Left ventricle myocardium superior (tissue), 1 donor: ENCODE measurements at places on chromosomes 7 and 10. TPM values are rescaled to one million over a fixed set of nuclear protein-coding genes. Genes with fewer than 3 reads are reported as not detected.

- DNase-seq: no peak
Measured at GRCh38 chr10:10788761-10789160, 228.9 kb upstream of the CELF2 start.

DNA sequence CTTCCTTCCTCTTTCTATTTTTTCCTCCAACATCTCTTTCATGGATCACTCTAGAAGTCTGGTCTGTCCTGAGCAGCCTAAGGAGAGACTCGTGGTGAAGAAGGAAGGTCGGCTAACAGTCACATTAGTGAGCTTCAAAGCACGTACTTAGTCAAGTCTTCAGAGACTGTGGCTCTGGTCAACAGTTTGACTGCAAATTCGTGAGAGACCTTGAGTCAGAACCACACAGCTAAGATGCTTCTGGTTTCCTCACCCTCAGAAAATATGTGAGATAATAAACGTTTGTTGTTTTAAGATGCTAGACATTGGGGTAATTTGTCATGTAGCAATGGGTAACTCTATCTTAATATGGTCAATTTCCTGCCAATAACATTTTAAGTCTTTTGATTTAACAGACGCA lies 126.2 kb upstream of the LRRN3 start:
- no peak for DNase-seq

- DNase-seq: no peak
Measured at GRCh38 chr7:102819151-102819550, 70.4 kb downstream of the FAM185A start.

DNA sequence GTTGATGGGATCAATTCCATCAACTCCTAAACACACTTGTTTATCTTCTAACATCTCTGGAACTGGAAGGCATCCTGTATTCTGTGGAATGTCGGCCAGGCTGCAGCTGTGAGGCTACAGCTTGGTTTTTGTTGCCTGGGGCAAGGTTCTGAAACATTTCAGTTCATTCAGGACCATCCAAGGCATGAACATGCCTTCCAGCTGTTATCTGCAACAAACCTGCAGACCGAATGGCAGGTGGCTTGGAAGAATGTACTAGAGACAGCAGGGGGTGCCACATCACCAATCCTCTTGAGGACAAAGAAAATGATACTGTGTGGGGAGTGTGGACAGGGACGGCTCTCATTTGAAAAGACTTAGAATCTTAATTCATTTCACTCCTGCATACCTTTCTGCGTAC lies 12.4 kb downstream of the PAPOLB start:
- no peak for DNase-seq

DNA sequence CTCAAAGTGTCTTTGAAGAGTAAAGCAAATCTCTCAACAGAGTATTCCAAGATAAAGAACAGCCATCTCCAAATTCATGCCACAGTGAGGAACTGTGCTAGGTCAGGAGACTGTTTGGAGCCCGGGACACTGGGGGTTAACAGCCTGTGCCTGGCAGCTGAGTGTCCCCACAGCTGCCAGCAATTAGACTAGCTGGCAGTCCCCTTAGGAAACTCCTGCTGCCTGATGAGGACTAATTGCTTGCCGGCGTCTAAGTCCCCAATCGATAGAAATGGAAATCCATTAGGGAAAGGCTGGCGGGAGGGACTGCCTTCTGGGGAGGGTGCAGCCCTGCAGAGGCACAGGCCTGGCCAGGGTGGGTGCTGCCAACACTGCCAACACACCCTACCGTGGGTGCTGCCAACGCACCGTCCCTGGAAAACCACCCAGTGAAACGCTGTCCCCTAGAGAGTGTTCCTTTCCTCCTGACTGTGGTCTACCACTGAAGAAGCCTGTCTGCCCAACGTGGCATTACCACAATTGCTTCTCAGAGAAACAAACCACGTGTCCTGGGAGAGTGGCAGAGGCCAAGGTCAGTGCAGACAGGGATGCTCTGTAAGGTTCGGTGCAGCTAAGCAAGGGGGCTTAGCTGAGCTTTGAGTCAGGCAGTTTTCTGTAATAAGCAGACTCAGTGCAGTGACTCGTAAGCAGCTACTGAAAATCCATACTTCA lies 60.8 kb downstream of the XRCC2 start:
- no peak for DNase-seq

- no peak for DNase-seq
Measured at GRCh38 chr7:117949232-117949631, 76.0 kb upstream of the CTTNBP2 start.

DNA sequence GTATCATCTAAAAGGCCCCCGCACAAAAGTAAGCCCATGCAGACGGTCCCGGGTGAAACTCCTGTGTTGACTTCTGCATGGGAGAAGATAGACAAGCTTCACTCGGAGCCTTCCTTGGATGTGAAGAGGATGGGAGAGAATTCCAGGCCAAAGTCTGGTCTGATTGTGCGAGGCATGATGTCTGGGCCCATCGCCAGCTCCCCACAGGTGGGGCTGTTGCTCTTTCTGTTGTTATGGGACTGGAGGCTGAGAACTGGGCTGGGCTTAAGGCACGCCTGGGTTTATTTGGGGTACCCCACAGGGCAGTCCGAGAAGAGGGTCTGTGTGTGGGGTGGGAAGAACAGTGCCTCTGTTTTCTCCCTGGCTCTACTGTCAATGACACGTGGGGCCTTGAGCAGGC lies 14.6 kb downstream of the MINDY4 start:
- DNase-seq: no peak

- DNase-seq: no peak
Measured at GRCh38 chr7:82594665-82595064, 151.1 kb upstream of the CACNA2D1 start.

DNA sequence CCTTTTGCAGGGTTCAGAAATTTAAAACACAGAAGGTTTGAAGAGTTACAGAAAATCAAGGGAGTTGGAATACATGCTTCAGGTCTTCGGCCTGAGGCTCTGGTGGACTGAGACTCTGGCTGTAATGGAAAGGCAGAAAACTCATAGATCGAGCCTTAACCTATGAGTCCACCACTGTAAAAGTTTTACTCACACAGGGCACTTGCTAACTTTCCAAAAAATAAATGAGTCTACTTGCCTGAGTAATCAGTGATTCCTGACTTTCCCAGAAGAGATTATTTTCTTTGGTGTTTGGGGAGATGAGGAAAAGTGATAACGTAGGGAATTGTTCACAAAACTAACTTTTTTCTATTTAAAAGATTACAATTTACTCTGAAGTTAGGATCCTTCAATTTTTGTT lies 108.0 kb downstream of the MBL2 start:
- no peak for DNase-seq

DNA sequence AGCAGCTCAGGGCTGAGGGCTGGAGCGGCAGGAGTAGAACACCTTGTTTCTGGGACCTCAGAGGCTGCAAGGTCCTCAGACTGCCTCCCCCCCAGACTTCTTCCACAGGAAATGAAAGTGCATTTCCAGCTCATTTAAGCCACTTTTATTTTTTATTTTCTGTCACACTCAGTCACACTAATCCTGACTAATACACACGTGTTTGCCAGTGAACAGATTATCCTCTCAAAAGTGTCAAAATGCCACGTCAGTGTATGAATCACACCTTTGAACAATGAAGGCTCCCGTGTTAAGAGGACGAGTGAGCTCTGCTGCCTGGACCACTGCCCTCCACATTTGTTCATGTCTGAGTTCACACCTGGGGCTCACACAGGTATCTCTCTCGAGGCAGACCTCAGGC lies 488.5 kb downstream of the DNAJB6 start:
- no peak for DNase-seq

GRCh38 chr10:124717041-124717757 lies 27.0 kb downstream of the FAM53B start:
- DNase-seq: no peak

DNA sequence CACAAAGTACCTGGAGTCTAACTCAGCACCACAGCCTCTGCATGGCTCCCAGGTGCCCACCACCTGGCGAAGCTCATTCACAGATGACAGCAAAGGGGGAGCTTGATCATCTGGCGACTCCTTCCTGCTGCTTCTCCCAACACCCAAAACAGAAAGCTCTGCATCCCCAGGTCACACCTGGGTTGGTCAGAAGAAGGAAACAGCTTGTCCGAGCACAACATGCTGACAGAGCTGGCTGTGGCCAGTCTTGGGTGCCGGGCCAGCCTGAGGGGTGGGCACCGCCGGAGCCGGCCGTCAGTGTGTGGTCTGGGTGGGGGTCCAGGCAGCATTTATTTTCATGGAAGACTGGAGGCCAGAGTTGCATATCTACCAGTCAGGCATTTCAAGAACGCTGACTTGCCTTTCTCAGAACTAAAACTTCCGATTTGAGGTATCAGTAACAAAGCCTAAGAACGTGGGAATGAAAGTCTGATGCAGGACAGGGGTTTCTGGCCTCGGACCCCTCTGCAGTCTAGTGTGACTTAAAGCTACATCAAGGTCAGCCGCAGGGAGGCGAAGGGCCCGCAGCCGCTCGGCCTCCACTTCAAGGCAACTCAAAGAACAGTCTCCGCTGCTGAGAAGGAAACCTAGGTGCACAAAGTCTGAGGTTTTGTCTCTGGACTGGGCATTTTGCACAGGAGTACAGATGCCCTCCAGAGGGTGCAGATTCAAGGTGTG lies 109.6 kb downstream of the CYTH3 start:
- DNase-seq: no peak

DNA sequence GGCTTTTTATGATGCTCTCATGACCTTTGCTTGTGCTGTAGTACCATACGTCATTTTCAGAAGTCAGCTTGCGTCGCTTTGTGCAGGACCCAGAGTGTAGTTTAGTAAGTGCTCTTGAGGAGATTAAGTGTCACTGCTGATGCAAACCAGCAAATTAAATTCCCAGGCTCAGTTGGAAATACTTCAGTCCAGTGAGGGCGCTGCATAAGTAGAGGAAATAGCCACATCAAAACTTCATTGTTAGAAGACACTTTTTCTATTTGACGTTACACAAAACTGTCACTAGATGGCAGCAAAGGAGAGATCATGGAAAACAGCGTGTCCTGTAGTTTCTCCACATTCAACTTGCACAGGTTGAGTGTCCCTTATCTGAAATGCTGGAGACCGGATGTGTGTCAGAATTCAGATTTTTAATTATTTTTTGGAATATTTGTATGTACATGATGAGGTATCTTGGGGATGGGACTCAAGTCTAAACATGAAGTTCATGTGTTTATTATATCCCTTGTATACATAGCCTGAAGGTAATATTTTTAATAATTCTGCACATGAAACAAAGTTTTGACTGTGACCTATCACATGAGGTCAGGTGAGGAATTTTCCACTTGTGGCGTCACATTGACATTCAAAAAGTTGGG lies 7.9 kb downstream of the ZNF22 start:
- no peak for DNase-seq

GRCh38 chr7:55271069-55271626 lies 94.0 kb upstream of the LANCL2 start:
- no peak for DNase-seq

- no peak for DNase-seq
Measured at GRCh38 chr10:95706573-95706972, 12.8 kb upstream of the TCTN3 start.

DNA sequence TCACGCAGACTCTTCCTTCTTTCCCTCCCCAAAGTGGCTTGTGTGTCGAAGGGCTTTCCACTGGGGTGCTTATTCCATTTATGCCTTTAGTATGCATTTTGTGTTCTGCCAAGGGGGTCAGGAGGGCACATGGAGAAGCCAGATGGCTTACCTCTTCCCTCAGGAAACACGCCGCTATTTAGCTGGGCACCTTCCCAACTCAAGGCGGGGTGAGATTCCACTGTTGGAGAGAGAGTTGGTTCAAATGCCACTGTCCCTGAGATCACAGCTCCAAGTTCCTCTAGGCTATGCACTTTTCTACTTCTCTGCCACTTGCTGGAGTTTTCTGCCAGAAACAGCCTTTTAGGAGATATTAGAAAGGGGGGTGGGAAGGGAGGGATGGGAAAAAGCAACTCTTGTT lies 1091.8 kb downstream of the LRMDA start:
- DNase-seq: no peak

DNA sequence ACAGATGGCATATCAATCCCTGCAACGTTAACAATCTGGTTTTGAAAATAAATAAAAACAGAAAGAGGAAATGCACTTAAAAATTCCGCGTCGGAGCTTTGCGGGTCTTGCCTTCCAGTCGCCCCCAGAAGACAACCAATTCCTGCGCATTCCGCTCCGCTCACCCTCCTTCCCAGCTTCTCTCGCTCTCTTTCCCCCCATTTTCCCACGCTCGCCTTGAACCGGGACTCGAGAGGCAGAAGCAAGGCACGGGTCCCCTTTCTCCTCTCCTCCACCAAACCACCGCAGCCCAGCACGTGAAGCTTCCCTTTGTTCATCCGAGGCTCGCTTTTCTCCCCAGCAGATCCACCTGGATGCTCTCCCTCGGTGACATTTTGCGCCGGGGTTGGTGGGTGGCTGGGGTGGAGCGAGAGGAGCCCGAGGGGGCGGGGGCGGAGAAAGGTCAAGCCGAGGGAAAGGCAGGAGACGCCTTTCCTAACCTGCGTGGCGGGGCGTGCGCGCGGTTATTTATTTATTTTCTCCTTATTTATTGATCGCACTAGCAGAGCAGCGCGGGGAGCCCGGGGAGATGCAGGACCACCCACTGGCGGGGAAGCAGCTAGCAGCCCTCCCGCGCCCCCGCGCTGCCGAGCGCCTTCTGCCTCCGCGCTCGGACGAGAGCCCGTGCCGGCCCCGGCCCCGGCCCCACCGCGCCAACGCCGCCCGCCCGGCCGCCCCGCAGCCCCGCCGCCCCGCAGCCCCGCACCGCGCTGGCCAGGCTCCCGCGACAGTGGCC lies at the start of gene KCND2:
Gene KCND2, plus strand, starts transcription at position 475 of the 775 bp plus-strand sequence.
- peak; percentile 23 for DNase-seq

DNA sequence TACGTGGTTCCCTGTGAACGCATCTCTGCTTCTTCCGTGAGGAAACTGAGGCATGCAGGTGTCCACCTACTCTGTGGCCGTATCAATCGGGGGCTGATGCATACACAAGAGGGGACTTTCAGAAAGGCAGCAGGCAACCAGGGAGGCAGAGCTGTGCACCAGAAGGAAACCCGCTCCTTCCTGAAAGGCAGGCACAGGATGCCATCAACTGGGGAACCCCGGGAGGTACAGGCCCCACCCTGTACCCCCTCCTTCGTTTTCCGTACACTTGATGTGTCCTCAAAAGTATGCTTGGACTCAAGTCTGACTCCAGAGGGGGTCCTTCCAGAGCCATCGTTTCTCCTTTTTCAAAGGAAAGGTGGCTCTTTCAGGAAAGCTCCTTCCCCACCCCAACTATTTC lies 59.5 kb downstream of the ASB13 start:
- DNase-seq: no peak

DNA sequence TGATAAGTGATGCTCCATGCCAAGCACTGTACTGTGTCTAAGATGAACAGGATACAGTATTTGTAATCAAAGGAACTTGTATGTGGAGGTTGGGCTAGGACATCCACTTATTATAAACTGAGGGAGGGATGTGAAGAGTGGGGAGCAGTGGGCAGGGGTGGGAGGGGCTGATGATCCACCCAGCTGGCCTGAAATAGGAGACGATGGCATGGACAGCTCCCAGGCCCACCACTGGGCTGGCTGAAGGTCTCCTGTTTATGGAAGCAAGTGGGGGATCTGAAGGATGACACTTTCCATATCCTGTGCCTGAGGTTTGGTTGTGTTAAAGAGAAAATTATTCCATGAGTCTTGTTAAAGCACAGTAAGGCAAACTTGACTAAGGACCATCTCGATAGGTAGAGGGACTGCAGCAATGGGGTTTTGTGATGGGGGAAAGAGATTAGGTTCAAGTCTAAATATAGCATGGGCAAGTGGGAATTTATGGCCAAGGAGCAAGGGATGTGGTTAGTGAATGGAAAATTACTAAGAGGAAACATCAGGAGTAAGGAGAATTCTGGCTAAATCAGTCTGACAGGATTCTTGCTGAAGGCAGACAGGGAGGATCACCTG lies 124.6 kb downstream of the CCNY start:
- DNase-seq: no peak

Gene TMEM229A
- total RNA-seq: not detected

Gene PHYHIPL
- total RNA-seq: not detected
